SK-N-SH (cell line): ENCODE measurements at places on chromosomes 12 and 14.

DNA sequence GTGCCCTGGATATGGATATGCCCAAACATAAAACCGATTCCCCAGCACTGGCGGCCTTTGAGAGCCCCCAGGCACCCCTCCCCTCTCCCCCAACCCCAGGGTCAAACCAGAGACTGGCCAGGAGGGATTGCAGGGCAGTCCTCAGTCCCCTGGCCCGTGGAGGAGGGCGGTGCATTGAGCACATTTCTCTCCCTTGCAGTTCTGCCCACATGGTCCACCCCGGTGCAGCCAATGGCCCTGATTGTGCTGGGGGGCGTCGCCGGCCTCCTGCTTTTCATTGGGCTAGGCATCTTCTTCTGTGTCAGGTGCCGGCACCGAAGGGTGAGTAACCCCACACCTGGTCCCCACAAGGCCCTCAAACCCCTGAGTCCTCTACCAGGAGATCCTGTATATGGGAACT is 3.4 kb upstream of the GPR162 start:
- DNase-seq = no peak

- peak; percentile 84 for DNase-seq
Observed at GRCh38 chr12:56079723-56080555, at the start of gene ERBB3. TSS of gene ERBB3 (plus strand) at chr12:56080165. CDS start at chr12:56080301, 136 bp downstream.

DNA sequence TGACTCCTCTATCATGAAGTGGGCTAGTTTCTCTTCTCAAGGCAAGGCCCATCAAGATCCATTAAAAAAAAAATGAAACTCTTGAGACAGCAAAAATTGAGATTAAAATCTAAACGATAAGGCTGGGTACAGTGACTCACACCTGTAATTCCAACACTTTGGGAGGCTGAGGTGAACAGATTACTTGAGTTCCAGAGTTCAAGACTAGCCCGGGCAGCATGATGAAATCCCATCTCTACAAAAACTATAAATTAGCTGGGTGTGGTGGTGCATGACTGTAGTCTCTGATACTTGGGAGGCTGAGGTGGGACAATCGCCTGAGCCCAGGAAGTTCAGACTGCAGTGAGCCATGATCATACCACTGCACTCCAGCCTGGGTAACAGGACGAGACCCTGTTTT is 226.5 kb upstream of the SOX5 start:
- DNase-seq = no peak

DNA sequence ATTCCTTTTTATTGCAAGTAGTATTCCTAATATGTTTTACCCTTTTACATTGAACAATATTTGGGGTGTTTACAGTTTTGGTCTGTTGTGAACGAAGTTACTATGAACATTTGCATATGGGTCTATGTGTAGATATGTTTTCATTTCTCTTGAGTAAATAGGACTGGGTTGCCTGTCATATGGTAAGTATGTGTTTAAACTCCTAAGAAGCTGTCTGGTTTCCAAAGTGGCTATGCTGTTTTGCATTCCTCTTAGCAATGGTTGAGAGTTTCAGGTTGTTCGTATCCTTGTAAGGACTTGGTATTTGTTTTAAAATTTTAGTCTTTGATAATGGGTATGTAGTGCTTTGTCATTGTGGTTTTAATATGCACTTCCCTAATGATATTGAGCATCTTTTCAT is 6.3 kb downstream of the METAP2 start:
- no peak for DNase-seq

- DNase-seq = no peak
Observed at GRCh38 chr12:102215992-102216691, 18.5 kb upstream of the PMCH start.

DNA sequence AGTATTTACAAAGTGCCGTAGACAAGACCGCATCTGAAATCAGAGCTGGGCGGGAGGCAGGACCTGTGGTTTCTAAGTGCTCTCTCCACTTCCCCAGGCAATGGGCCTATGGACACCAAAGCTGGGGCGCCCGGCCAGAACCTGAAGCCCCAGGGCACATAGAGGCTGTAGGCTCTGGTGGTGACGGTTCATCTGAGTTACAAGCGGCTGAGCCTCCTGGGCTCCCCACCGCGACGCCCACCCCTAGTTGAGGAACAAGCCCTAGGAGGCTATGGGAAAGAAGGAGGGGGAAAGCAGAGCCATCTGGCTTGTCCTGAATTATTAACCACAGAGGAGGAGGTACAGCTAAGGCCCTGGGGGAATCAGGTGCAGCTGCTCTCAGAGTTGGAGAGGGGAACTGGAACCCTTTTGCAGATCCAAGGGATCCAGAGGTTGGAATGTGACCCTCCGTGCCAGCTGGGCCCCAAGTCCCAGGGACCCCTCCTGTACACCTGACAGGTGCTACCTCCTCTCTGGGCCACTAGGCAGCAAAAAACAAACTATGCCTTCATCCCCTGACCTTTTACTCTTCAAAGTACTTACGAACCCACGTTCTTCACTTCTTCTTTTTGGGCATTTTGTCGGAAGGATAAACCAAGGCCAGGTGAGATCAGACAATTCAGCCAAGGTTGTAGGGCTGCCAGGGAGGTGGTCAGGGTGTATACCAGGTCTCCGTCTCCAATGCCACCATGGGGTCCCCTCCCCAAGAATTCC is 77.2 kb downstream of the ARL6IP4 start:
- DNase-seq = no peak

GRCh38 chr12:12817616-12818015 is 4.5 kb downstream of the DDX47 start:
- no peak for DNase-seq

DNA sequence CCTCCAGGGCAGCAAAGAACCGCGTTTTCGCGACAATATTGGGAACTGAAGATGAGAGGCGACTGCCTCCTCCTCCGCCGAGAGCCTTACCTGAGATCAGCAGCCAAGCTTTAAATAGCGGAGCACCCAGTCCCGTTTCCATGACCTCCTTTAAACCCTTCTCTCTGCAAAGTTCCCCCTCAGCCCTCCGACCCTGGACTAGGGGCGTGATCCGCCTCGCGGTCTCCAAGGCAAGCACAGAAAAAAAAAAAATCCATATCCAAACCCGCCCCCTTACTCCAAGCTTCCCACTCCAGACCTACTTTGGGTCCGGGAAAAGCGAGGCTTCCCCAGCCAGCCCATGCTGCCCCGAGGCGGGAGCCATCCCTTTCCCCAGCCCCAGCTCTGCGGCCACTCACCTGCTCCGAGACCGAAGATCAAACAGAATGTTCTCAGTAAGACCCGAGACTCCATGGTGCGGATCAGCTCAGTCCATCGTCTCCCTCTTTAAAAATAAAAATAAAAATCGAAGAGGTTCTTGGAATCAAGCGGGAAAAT is 630 bp downstream of the NELL2 start:
- peak; percentile 55 for DNase-seq

- DNase-seq = peak; percentile 32
Observed at GRCh38 chr14:104634886-104635570, 30.5 kb upstream of the TMEM179 start.

GRCh38 chr14:96086574-96087077 is 47.5 kb downstream of the C14orf132 start:
- DNase-seq = no peak

DNA sequence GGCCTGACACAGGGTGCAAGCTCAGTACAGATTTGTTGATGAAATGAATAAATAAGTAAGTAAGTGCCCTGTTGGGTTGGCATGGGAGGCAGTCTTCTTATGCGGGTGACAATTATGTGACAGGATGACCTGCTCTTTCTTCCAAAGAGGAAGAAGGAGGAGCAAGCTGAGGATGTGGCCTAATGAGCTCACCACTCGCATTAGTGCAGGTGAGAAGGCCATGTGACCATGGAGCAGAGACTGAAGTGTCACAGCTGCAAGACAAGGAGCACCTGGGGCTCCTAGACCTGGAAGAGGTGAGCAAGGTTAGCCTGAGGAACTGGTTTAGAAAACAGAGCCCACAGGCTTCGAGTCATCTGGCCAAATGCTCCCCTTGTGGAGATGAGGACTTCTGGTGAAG is 34.9 kb downstream of the LRTM2 start:
- no peak for DNase-seq
